ENCODE measurements at places on chromosomes 6 and 20. TPM values are rescaled to one million over a fixed set of nuclear protein-coding genes. Genes with fewer than 3 reads are reported as not detected.

TXLNB gene
- not detected for total RNA-seq

DNA sequence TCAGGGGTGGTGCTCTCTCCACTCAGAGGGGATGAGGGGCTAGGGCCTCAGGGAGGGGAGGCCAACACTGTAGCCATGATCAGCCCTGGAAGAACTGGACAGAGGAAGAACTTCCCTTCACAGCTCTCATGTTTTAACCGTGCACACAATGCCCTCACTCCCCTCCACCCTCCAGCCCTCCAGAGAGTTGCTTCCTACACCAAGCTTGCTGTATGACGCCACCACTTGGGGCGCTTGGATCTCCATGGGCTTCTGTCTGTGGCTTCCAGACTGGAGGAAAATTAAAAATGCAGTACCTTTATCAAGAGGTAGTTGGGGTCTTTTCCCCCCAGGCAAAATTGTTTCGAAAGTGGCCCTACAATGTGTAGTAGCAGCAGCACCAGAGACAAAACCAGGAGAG, 48.4 kb downstream of the ARHGAP40 start:
- no peak overlapping the region for H3K4me3 ChIP-seq
- peaks cover 6% of the 10 kb centered on the region for H3K27me3 ChIP-seq
- no peak for DNase-seq
- no peaks in the 10 kb centered on the region for H3K4me1 ChIP-seq

DNA sequence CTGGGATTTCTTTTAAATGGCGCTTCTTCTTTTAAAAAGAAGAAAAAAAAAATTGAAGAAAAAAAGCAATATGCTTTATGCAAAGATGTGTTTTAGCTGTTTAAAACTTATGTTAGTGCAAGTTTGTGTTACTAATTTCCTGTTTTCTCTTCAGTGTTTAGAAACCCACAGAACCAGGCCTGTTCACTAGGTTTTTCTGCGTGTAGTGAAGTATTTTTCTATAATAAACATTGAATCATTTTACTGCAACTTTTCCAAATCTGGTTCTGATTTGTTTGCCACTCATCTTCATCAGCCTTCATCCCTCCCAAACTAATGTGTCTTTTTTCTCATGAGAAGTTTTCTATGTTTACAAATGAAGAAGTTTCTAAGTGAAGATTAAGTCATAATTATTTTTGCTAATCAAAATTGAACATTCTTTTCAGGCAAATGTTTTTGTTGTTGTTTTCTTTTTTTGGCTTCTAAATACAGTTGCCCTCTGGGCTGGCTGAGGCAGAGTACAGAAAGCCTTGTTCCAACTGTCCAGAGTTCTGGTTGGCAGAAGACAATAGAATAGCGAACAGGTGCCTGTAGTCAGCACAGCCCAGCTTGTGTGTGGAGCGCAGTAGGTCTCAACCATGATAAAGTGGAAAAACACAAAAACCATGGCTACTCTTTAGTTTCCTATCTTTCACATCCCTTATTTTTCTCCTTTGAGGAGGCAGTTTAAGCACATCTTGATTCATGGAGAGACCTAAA, 14.5 kb downstream of the ZNF76 start:
- no peaks in the 10 kb centered on the region for H3K27me3 ChIP-seq
- peak overlapping the region; percentile 74 for H3K27ac ChIP-seq
- no peaks in the 10 kb centered on the region for H3K36me3 ChIP-seq
- DNase-seq = no peak
- H3K4me3 ChIP-seq = no peak overlapping the region

DNA sequence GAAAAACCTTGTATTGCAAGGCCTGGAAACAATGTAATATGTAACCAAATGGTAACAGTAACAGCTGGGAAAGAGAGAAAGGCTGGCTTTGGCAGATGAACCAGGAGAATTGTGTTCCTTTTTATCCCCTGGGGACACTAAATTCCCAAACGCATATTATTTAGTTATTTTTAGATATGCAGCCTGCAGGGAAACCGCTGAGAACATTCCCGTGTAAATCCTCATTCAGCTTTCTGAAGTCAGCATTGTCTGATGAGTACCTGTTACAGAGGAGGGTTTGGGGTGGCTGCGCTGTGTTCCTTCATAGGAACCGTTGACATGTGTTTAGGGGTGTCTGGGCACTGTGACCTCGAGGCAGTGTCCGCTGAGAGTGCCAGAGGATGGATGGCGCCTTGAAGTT, 101.3 kb downstream of the SMOC2 start:
- H3K27me3 ChIP-seq = no peaks in the 10 kb centered on the region
- peak overlapping the region; percentile 71 for H3K27ac ChIP-seq
- no peaks in the 10 kb centered on the region for H3K36me3 ChIP-seq
- no peak for DNase-seq
- H3K4me3 ChIP-seq = no peak overlapping the region

DNA sequence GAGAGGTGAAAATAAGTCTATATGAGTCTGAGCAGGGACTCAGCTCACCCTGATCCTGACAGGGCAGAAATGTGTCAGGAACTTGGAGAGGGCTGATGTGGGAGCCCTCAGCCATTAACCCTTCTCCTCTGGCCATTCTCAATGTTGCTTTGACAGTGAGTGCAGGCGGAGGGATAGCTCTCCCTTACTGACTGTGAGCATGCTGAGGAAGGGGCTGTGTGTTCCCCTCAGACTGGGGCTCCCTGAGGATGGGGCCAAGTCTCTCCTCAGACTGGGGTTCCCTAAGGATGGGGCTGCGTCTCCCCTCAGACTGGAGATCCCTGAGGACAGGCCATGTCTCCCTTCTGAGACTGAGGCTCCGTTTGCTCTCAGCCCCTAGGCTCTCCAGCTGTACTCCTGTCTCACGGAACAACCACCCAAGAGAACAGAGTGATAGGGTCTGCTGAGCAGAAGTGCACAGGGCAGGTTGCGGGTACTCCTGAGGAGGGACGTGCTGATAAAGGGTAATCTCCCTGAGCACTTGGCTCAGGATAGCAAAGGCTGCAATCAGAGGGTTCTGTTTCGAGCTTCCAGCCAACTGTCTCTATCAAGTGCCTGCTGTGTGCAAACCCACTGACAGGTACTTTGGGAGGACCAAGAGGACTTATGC, 141.0 kb downstream of the MRPL14 start:
- H3K27ac ChIP-seq = no peak overlapping the region
- peaks cover 14% of the 10 kb centered on the region for H3K4me1 ChIP-seq
- no peak for DNase-seq
- no peak overlapping the region for H3K4me3 ChIP-seq
- no peaks in the 10 kb centered on the region for H3K36me3 ChIP-seq
